ENCODE measurements at places on chromosomes 3 and 15. TPM values are rescaled to one million over a fixed set of nuclear protein-coding genes. Genes with fewer than 3 reads are reported as not detected.
A peak's percentile ranks its signal among the peaks of the same experiment; 100 is the strongest.

GRCh38 chr3:107956991-107957900 is 133.6 kb downstream of the CD47 start:
- DNase-seq: no peak

DNA sequence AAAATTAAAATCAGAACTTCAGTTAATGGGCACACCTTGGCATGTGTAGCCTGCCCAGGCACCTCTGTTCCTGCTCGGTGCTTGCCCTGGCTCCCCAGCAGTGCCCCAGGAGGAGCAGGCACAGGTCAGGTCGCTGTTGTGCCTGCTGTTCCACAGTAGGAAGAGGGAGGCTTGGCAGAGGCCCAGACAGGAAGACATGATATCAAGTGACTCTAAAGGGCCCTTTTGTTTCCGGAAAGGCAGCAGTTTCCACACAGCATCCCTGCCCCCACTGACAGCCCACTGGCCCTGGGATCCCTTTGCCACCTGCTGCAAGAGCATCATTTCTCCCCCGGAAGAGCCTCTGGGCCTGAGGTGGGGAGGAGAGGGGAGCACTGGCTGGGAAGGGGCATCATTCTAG is 40.5 kb upstream of the HES1 start:
- peak; percentile 76 for DNase-seq

DNA sequence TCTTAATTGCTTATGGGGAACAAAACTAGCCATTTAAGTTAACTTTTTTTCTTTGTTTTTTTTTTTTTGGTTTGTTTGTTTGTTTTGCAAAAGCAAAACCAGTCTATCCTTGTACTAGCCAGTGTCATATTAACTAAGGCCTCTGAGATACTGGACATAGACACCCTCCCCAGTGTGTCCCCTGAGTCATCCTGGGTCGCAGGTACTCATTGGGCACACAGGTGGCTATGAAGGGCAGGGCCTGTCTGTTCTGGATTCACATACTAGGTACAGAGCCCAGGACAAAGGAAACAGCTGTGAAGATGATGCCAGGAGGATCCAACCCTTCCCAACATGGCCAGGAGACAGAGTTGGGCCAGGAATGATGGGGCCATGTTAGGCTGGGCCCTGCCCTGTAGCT is 318.1 kb downstream of the THSD4 start:
- DNase-seq: no peak

GRCh38 chr15:65690173-65690572 is 68.4 kb downstream of the SLC24A1 start:
- DNase-seq: no peak

GRCh38 chr3:49341996-49342395 is 2.1 kb upstream of the USP4 start:
- DNase-seq: no peak

Gene LYZL4
- not detected for total RNA-seq

All from SK-MEL-5 (cell line).